ENCODE measurements at places on chromosomes 6 and 20.

- no peak overlapping the region for H3K4me3 ChIP-seq
- peaks cover 3% of the 10 kb centered on the region for H3K27me3 ChIP-seq
- no peak overlapping the region for H3K27ac ChIP-seq
- DNase-seq, result no peak
- no peaks in the 10 kb centered on the region for H3K4me1 ChIP-seq
Measured at GRCh38 chr6:106757267-106757666, 127.9 kb downstream of the QRSL1 start.

- no peak overlapping the region for H3K27ac ChIP-seq
- no peaks in the 10 kb centered on the region for H3K36me3 ChIP-seq
- no peaks in the 10 kb centered on the region for H3K27me3 ChIP-seq
- peak overlapping the region; percentile 76 for H3K4me3 ChIP-seq
- peaks cover 6% of the 10 kb centered on the region for H3K4me1 ChIP-seq
- no peak for DNase-seq
Measured at GRCh38 chr20:39050555-39050902, 88.4 kb downstream of the DHX35 start.

GRCh38 chr6:43451939-43452338, 3.4 kb downstream of the DLK2 start:
- peaks cover 4% of the 10 kb centered on the region for H3K27me3 ChIP-seq
- peaks cover 7% of the 10 kb centered on the region for H3K36me3 ChIP-seq
- H3K4me1 ChIP-seq, result peaks cover 8% of the 10 kb centered on the region
- H3K27ac ChIP-seq, result no peak overlapping the region
- H3K4me3 ChIP-seq, result no peak overlapping the region

DNA sequence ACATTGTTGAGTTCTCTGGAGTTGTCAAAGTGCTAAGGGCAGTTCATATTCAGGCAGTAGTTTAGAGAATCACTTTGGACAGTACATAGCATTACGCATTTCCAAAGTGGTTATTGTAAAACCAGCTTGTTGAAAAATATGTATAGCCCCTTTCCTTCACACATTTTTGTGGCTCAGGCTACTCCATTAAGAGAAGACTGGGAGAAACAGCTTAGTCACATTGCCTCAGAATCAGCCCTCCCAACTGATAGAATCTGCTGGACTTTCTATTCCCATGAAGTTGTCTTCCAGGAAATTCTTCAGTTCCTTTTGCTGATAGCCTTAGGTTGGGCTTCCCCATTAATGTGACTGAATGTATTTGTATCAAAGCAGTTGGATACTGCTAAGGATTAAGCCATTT, 39.5 kb upstream of the HDGFL1 start:
- no peak for DNase-seq
- H3K4me3 ChIP-seq, result no peak overlapping the region
- no peaks in the 10 kb centered on the region for H3K27me3 ChIP-seq
- no peak overlapping the region for H3K27ac ChIP-seq
- no peaks in the 10 kb centered on the region for H3K4me1 ChIP-seq
- no peaks in the 10 kb centered on the region for H3K36me3 ChIP-seq

GRCh38 chr6:82568290-82568993, 204.8 kb downstream of the TPBG start:
- H3K27me3 ChIP-seq, result no peaks in the 10 kb centered on the region
- no peaks in the 10 kb centered on the region for H3K36me3 ChIP-seq
- DNase-seq, result no peak
- no peak overlapping the region for H3K4me3 ChIP-seq

DNA sequence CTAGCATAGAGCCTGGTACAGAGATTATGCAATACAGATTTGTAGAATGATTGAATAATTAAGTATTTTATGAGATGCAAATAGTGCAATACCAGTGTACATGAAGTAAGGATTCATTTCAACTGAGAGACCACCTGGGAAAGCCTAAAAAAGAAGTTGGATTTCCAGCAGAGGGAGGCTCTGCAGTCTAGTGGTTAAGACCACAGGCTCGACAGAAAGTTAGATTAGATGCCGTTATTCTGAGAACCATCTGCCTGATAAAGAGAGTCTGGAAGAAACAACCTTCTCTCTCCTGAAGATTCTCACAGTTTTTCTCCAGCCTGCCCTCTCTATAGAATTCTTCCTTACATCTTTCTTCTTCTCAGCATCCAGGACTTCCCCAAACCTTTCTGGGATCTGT, 13.6 kb upstream of the TNFRSF21 start:
- no peak for DNase-seq
- no peak overlapping the region for H3K4me3 ChIP-seq
- no peak overlapping the region for H3K27ac ChIP-seq
- no peaks in the 10 kb centered on the region for H3K36me3 ChIP-seq
- H3K4me1 ChIP-seq, result peaks cover 8% of the 10 kb centered on the region

Data from activated naive CD4-positive, alpha-beta T cell treated with anti-CD3 and anti-CD28 coated beads for 36 hours (primary cell).